ENCODE measurements at places on chromosomes 2 and 18.

DNA sequence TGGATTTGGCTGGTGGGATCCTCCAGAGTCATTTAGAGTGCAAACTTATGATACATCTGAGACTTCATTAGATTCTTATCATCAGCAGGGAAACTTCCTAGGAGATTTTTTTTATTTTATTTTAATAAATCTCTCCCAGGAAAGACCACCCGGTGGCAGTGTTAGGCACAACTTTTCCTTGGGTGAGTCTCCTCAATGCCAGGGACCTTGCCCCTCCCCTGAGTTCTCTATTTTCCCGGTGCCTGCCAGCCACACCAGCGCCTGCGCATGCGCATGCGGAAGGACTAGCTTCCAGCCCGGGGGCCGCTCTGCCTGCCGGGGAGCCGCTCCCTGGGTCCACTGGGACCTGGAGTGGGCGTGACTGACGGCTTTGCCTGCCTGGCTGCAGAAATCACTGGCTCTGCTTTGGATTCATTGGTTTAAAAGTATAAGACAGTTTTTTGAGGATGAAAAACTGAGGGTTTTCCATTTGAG is 86.6 kb downstream of the TMEM182 start:
- DNase-seq = peak; percentile 61

- no peak for DNase-seq
These were observed 103.2 kb downstream of the CTIF start for GRCh38 chr18:48641981-48642380.

DNA sequence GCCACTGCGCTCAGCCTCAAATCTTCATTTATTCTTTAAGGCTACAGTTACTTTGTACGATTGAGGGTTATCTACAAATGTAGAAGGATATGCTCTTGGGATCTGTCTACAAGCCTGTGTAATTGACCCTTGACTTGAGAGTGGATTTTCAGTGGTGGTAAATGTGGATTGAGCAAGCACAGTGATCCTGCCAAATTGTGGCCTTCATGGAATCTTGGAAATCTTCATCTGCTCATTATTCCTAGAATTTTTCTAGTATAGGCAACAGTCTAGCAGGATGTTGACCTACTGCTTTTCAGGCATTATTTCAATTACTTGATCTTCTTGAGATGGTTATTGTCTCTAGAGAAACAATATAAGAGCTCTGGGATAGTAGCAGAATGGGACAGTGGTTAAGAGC is 226.1 kb upstream of the REV1 start:
- DNase-seq = no peak

DNA sequence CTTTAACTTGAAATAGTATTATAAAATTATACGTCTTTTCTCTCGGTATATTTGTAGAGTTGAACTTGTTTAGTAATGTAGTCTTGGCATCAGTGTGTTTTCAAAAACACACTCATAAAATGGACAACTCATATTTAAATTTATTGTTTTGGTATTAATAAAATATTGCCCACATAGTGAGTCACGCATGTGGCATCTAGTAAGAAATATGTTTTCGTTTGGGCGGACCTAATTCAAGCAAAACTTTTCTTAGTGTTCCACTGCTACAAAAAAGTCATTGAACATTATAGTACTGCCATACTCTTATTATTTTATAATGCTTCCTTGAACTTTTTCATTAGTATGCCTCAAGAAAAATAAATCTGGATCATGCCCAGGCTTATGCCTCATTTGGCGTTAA is 31.1 kb upstream of the FAM237A start:
- no peak for DNase-seq

DNA sequence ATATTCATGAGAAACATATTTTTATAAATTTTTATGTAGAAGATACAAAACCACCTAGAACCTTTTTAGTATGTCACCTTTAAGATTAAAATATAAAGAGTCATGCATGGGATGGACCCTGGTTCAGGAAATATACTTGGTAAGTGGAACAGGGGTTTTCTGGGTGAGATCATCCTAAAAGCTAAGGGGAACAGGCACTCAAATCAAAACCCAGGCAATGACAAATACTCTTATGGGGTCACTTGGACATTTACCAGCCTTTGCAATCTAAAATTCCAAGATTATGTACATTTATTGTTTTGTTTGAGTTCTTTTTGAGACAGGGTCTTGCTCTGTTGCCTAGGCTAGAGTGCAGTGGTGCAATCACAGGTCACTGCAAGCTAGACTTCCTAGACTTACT is 65.8 kb downstream of the SGPP2 start:
- DNase-seq = no peak

DNA sequence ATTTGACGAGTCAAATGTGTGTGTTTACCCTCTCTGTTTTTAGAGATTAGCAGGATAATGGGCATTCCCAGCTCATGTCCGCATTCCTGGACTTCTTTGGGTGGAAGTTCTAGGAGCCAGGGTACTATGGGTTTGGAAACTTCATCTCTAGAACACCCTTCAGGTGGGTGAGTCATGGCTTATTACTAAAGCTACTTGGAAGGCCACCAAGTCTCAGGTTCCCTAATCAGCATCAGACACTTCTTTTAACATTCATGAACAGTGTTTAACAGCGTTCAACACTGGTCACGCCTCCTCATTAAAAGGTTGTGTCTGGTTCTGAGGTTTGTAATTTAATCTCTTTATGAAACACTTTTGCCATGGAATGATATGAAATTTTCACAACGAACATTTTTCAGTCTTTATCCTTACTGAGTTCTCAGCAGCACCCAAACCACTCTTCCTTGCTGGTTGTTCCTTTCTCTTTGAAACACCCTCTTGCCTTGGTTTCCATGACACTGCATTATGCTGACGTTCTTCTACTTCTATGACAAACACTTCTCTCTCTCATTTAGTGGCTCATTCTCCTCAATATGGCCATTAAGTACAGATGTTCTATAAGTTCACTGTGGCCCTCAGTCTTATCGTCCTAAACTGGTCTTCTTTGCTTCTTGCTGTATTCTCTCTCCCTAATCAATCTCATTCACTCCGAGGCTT is 49.3 kb downstream of the MMADHC start:
- no peak for DNase-seq

DNA sequence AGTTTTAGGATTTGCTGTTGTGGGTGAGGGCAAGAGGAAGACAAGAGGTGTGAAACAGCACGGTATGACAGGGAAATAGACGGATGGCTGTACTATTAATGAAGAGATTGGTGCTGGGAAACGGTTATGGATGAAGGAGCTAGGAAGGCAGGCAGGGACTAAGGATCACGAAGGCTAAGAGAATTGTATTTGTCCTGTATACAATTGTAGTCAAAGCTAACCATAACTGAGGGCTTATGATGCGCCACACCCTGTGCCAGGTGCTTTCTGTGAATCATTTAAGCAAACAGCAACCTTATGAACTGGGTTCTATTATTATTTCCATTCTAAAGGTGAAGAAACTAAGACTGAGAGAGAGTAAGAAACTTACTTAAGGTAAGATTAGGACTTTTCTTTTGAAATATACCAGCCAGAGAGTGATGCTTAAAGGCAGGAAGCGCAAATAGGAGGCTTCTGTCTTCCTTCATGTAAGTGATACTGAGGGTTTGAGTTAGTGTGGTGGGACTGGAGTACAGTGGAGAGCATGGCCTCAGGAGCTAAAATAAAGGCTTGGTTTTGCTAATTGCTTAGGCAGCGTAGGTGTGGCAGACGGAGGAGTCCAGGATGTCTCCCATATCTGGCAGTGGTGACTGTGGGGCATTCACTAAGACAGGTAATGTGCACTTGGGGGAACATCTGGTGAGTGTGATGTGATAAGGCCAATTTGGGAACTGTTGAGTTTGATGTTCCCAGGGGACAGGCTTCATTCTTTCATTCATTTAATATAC is 85.8 kb downstream of the PLEKHM3 start:
- DNase-seq = no peak

DNA sequence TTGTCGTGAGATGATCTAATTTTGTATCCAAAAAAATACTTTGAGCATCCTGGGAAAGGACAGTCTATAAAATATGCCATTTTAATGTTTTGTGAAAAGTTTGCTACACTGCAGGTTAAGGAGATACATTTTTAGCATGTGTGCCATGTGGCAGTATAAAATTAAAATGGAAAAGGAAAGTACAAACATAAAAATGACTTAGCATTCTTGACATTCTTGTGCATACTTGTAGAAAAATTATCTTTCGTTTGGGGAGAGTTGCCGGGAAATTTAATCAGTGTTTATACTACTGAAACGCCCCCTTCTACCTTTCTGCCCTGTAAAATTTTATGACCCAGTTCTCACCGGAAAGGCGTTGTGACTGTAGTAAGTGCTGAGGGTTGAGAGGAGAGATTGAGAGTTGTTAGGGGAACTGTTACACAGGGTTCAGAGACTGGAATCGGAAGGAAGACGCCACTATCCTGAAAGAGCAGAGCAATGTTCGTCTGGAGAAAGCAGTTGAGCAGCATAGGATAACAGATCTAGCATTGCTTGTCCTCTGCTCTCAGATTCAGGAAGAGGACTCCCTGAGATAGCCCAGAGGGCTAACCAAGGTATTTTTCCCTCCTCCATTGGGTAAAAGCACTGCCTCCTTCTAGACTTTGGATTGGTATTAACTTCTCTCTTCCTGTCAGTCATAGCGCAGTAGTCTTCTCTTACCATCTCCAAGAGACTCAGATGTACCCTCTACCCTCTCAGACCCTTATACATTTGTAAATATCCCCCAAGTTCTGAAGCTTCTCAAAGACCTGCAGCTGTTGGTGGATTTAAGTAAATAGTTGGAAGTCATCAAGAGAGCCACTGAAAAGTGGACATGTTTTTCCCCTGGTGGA is 2.7 kb downstream of the CDH20 start:
- peak; percentile 6 for DNase-seq

GRCh38 chr2:64192125-64192479 is 47.9 kb upstream of the PELI1 start:
- no peak for DNase-seq
